ENCODE measurements at places on chromosomes 7 and 10.

DNA sequence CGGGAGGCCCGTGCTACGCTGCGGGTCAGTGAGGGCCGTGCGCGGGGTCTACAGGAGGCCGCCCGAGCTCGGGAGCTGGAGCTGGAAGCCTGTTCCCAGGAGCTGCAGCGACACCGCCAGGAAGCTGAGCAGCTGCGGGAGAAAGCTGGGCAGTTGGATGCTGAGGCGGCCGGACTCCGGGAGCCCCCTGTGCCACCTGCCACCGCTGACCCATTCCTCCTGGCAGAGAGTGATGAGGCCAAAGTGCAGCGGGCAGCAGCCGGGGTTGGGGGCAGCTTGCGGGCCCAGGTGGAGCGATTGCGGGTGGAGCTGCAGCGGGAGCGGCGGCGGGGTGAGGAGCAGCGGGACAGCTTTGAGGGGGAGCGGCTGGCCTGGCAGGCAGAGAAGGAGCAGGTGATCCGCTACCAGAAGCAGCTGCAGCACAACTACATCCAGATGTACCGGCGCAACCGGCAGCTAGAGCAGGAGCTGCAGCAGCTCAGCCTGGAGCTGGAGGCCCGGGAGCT lies 7.0 kb downstream of the LZTS2 start:
- DNase-seq: no peak

- no peak for DNase-seq
These were observed 11.4 kb upstream of the FAS start for GRCh38 chr10:88979153-88979562.

GRCh38 chr7:119748991-119749390 lies 524.0 kb upstream of the KCND2 start:
- DNase-seq: no peak

- DNase-seq: no peak
These were observed 97.5 kb upstream of the OIT3 start for GRCh38 chr10:72796042-72796441.

DNA sequence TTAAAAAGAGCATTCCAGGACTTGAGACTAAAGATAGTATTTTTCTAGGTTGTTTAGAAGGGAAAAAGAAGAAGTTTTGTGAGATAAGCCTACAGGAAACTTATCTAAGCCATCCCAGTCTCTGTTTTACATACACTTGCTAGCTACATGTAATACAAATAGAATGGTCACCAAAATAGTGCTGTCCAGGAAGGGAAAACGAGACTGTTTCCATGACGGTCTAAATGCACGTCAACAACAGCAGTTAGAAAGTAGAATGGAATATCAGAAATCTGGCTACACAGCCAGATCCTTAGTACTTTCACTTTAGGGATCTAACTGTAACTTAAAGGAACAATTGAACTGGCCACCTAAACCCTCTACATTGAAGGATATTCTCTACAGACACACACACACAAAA lies 117.6 kb downstream of the TSPAN12 start:
- no peak for DNase-seq

- DNase-seq: no peak
These were observed 62.7 kb downstream of the TNRC18 start for GRCh38 chr7:5360971-5361370.

- no peak for DNase-seq
These were observed 149.4 kb upstream of the ZMIZ1 start for GRCh38 chr10:78919181-78919966.

GRCh38 chr10:48731654-48732053 lies 47.0 kb downstream of the WDFY4 start:
- DNase-seq: no peak

- DNase-seq: no peak
These were observed 155.6 kb upstream of the FAM13C start for GRCh38 chr10:59517996-59518395.

DNA sequence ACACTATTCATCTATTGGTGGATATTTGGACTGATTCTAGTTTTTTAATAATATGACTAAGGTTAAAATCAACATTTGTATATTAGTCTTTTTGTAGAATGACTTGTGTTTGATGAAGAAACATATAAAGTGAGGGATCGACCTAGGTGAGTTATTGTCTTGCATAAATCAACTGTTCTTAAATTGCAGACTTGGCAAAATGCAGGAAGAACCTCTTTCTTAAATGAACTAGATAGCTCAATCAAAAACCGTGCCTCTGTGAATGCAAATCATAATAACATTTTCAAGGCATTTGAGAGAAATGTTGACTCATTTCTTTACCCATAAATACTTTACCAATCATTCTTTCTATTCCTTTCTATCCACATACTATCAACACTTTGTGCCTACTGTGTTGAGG lies 101.5 kb upstream of the ANK3 start:
- no peak for DNase-seq

- DNase-seq: no peak
These were observed 17.6 kb downstream of the ZDHHC6 start for GRCh38 chr10:112429147-112429546.

- DNase-seq: no peak
These were observed 18.4 kb upstream of the KLF6 start for GRCh38 chr10:3803295-3803926.

DNA sequence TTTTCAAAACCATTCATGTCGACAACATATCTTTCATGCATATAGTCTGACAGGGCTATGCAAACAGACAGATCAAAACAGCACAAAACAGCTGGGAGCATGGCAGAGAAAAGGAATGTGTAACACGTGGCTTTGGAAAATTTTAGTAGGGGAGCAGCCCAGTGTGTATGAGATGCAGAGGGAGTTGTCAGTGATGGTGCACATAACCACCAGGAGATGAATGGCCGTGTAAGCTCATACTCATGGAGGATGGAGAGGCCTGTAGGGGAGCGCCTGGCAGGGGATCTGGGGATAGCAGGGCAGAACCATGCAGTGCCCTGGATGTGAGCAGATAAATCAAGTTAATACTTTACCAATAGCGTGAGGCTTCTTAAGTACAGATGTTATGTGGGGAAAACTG lies 45.7 kb downstream of the RHOBTB1 start:
- no peak for DNase-seq

DNA sequence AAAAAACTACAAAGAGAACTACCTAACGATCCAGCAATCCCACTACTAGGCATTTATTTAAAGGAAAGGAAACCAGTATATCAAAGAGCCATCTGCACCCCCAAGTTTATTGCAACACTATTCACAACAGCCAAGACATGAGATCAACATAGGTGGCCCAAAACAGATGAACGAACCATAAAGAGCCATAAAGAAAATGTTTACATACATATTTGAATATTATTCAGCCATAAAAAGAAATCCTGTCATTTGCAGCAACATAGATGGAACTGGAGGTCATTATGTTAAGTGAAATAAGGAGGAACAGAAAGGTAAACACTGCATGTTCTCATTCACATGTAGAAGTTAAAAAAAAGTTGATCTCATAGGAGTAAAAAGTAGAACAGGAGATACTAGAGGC lies 15.6 kb upstream of the SLC26A3 start:
- no peak for DNase-seq

DNA sequence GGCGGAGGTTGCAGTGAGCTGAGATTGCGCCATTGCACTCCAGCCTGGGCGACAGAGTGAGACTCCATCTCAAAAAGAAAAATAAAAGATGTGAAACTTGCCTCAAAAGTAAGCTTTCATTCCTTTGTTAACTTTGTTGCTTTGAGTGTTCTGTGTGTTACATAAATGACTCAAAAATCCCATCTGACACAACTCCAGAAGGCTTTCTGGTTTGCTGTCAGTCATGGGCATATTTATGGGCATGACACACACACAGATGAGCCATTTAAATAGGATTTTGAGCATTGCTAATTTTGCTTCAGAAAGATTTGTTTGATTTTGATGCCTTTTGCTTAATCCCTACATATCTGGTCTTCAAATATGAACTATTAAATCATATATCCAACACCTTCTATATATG lies 82.6 kb downstream of the CACNB2 start:
- no peak for DNase-seq

- DNase-seq: no peak
These were observed 227.5 kb downstream of the WDR11 start for GRCh38 chr10:121078672-121079102.

DNA sequence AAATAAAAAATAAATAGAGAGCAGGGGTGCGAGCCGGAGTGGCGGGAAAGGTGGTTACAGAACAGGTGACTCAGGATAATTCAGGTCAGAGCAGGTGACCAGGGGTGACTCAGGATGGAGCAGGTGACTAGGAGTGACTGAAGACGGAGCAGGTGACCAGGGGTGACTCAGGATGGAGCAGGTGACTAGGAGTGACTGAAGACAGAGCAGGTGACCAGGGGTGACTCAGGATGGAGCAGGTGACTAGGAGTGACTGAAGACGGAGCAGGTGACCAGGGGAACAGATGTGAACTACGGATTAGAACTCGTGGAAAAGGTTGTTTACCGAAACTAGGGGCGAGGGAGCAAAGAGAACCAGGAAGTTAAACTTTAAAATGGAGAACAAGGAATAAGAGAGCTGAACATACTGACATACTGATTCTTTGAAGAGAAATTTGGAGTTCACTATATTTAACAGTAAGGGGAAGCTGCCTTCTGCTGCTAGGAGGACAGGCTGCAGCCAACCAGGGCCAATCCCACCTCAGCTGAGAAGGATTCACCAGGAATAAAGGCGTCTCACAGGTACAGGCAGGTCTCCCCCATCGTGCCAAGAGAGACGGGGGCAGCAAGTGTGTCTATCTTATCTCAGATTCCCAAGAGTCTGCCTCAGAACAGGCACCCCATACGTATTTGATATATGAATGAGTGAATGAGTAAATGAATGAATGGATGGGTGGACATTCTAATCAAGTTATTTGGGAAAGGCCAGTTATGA lies 101.3 kb downstream of the CPXM2 start:
- DNase-seq: no peak

GRCh38 chr7:146387140-146387539 lies 270.5 kb downstream of the CNTNAP2 start:
- DNase-seq: no peak

All from esophagus squamous epithelium (tissue), 5 donors.